ENCODE measurements at places on chromosomes 5 and 9.

- no peak for DNase-seq
Measured at GRCh38 chr5:9455826-9456434, 89.9 kb downstream of the SEMA5A start.

DNA sequence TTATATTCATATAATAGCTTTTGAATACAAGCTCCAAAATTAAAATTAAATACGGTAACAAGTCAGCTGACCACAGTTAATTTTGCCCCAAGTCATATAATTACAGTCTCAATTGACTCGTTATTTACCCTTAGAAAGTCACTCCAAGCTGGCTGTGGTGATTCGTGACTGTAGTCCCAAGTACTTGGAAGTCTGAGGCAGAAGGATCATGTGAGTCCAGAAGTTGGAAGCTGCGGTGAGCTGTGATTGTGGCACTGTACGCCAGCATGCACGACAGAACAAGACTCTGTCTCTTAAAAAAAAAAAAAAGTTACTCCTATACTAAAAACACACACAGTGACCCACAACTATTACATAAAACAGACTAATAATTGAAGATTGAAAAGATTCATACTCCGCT is 31.6 kb upstream of the DTWD2 start:
- no peak for DNase-seq

DNA sequence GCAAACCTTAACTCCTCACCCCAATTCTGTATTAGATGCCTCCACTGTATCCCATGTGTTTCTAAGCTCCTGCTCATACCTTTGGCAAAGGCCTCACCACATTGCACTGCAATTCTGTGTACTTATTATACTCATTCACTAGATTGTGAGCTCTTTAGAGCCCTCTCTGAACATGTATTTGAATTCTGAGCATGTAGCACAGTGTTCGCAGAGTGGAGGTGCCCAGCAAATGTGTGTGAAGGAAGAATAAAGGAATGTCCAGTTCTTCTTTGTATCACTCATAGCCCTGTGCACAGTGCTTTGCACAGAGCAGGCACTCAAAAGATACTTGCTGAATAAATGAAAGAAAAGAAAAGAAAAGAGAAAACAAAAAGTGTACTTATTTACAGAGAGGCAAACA is 301.1 kb upstream of the EFNA5 start:
- DNase-seq: no peak

DNA sequence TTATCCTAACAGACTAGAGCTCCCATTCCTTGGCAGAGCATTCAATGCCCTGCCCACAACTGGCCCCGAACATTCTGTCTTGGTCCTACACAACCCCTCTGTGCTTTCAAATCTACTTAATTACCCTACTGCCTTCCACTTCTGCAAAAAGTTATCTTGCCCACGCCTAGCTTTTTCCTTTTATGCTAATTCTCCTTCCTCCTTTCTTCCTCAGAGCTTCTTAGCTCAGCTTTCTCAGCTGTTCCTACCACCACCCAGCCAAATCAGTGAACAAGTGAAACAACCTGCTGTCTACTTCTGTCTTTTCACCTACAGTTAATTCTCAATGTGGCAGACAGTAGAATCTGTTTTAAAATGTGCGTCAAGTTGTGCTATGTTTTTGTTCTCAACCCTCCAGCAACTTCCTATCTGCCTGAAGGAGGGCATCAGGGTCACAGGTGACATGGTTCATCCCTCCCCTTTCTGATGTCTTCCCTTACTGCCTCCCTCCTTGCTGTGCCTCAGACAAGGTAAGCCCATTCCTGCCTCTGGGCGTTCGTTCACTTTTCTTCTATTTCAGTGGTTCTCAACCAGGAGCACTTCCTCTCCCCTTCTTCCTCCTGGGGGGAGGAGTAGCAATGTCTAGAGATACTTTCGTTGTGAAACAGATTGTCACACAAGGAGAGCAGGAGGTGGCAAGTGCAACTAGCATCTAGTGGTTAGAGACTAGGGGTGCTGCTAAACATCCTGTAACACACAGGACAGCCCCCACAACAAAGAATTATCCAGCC is 1.3 kb upstream of the REEP5 start:
- peak; percentile 60 for DNase-seq
